ENCODE measurements at places on chromosomes 4 and X.

- DNase-seq = no peak
Measured at GRCh38 chrX:43314525-43314924, 341.6 kb upstream of the MAOA start.

GRCh38 chrX:9874483-9874882 is 88.3 kb downstream of the SHROOM2 start:
- no peak for DNase-seq

- DNase-seq = no peak
Measured at GRCh38 chr4:70931347-70931746, 29.2 kb downstream of the MOB1B start.

GRCh38 chr4:140268186-140268841 is 105.1 kb upstream of the SCOC start:
- DNase-seq = no peak

DNA sequence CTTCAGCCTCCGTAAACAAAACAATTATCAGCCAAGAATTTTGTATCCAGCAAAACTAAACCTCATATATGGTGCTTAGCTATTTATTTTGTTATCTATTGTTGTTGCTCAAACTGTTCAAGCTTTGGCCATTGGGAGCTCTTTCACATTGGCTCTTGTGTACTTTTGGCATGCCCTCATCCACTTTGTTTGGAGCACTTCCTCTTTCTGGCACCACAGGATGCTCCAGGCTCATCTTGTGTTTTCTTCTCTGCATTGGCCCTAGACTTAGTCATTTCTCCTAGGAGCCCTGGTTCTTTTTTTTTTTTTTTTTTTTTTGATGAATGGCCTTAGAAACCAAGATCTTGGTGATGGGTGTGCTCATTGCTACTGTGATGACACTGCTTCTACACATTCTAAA is 74.5 kb downstream of the DIPK2B start:
- no peak for DNase-seq

All from HAP-1 (cell line).